ENCODE measurements at places on chromosomes 1 and 21.

- no peak for DNase-seq
These were observed 5.7 kb upstream of the ZNF683 start for GRCh38 chr1:26378088-26378878.

- DNase-seq, result no peak
These were observed 62.5 kb downstream of the POFUT2 start for GRCh38 chr21:45225041-45225740.

DNA sequence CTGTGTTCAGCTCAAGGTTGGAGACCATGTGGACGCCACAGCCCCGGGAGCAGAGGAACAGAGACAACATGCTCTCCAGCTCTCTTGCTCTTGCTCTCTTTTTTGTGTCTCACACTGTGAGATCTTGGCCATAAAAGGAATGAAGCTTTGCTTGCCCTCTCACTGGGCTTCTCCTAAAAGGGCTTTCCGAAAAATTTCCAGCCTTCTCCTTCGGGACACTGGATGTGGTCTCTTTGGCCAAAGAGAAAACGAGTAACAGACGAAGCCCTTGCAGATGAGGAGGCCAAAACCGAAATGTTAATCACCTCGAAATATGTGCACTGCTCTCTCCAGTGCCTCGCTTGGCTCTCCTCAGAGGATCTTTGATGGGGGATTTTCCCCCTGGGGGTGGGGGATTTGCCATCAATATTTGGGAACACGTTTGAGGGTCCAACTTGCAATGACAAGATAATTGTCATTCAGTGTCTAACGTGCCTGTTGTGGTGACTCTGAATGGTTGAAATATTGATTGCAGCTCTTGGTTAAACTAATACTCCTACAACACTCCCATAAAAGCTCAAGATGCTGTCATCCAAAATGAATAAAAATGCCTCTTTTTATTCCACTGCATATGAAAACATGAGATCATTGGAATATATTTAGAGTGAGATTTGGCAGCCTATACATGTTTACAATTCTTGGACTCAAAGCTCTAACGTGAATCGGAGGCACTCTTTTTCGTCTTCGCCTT lies 68.6 kb upstream of the ANGPTL1 start:
- DNase-seq, result no peak

DNA sequence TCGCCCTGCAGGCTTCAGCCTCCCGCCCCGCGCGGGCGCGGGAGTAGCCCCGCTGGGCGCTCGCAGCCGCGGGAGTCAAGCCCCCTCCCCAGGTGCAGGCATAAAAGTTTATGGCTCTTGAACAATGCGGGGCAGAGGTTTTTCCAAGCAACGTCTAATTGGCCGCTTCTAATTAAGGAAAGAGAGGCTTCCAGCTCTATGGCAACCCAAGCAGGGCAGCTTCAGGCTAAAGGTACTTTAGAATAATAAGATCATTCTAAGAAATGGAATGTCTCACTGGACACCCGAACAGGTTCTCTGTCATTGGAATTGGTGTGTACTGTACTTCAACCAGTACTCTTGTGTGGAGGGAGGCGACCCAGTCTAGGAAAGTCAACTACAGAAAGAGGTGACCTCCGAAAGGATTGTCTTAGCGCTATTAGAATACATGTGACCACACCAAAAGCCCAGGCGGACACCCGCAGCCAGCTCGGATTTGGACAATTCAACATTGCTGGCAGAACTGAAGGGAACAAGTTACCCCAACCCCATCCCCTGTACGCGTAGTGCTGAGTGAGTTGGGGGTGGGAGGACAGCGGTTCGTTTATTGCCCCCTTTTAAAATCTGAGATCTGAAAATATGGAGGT lies 12.5 kb downstream of the NR5A2 start:
- no peak for DNase-seq

DNA sequence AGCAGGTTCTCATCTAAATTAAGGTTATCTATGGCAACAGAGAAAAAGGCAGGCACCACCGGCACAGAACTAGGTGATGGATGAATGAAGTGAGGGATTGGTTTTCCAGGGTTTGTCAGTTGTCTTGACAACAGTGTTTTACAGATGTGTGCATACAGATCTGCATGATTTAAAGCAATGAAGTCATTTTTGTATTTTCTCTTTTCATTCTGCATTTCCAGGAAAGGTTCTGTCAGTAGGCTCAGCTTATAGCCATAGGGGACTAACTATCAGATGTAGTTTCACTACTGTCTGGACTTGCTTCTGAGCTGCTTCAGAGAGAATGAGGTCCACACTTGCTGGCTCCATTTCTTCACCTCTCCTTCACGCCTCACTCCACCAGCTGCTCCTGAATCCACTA lies 98.2 kb upstream of the LMO4 start:
- DNase-seq, result no peak

- DNase-seq, result no peak
These were observed 11.4 kb upstream of the MMEL1 start for GRCh38 chr1:2644171-2644570.

GRCh38 chr1:2548068-2548589 lies 8.0 kb upstream of the TNFRSF14 start:
- peak; percentile 60 for DNase-seq

DNA sequence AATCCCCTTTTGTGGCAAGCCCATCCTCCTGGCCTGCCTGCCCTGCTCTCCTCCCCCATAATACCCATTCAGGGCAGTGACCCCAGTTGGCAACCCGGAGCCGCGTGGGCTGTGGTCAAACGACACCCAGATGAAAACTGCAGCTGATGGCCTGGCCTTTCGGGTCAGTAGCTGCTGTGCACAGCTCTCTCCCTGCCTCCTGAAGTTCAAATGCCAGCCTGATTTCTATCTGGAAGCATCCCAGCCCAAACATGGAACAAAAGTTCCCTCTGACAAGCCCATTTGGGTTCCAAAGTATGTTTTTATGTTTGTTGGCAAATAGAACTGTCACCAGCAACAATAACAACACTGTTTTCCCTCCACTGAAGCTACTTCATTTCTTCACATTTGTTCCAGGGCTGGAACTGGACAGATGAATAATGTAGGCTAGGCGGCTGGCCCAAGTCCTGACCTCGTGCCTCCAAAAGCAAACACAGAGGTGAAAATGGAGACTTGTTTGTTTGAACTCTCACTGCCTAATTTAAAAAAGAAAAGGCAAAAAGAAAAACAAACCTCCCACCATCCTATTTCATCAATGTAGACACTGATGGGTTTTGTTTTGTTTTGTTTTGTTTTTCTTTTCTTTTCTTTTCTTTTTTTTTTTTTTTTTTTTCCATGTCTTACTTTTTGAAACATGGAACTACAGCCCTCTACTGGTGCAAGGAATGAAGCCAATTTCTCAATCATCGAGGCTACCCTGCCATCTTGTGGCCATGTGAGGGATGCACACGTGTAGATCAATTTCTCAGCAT lies 179.0 kb downstream of the ADSS2 start:
- DNase-seq, result peak; percentile 48

DNA sequence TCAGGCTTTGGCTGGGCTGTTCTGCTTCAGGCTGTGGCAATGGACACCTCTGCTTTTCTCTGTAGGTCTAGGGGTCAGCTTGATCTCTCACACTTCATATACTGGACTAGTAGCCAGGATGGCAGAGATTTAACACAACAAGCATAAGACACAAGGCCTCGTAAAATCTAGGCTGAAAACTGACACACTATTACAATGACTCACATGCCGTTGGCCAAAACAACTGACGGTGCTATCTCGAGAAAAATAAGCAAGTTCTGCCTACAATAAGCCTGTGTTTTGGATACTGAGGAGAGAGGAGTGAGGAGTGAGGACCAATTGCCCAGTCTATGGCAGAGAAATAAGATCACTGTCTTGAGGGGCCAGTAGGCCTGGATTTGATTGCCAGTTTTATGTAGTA lies 840.7 kb upstream of the ADAMTS5 start:
- no peak for DNase-seq

- DNase-seq, result no peak
These were observed 84.9 kb downstream of the VWA5B1 start for GRCh38 chr1:20375563-20375962.

GRCh38 chr1:156726549-156727226 lies 1.6 kb upstream of the METTL25B start:
- DNase-seq, result peak; percentile 54

DNA sequence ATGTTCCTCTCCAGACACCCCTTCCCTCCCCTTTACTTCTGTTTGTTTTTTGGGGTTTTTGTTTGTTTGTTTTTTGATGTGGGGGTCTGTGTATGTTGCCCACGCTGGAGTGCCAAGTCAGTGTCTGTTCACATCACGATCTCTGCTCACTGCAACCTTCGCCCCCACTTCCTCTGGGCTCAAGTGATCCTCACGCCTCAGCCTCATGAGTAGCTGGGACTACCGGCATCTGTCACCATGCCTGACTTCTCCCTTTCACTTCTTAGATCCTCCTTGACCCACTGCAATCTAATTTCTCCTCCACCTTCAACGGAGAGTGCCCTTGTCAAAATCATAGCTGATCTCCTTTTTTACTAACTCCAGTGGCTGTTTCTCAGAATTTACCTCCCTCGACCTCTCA lies 100.7 kb upstream of the KIF26B start:
- DNase-seq, result no peak

DNA sequence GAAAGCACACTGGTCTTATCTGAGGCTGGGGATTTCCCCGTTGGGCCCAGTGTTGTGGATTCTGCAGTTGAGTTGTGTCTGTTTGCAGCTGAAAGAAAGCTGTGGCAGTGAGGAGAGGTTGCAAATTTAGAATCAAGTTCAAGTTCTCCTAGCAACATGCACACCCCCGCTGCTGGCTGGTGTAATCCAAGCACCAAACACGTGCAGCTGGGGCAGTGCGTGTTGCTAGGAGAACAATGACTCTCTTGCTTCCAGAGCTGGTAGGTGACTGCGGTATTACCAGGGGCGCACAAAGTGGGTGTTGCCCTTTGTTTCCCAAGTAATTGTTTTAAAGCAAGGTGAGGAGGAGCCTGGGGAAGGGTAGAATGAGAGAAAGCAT lies 91.5 kb downstream of the IER5 start:
- DNase-seq, result no peak

DNA sequence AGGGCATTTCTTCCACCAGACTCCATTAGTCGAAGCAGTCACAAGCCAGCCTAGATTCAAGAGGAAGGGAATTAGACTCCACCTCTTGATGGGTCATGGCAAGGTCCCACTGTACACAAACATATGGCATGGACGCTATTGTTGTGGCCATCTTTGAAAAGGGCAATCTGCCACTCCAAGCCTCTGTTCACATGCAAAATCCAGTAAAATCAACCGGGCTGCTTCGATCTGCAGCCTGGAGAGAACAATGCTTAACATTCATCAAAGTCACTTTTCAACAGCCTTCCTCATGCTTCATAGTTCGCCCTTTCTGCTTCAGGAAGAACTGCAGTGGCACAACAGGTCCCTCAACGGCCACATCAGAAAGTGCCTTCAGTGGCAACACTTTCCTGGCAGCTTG lies 28.0 kb upstream of the GJB5 start:
- no peak for DNase-seq

DNA sequence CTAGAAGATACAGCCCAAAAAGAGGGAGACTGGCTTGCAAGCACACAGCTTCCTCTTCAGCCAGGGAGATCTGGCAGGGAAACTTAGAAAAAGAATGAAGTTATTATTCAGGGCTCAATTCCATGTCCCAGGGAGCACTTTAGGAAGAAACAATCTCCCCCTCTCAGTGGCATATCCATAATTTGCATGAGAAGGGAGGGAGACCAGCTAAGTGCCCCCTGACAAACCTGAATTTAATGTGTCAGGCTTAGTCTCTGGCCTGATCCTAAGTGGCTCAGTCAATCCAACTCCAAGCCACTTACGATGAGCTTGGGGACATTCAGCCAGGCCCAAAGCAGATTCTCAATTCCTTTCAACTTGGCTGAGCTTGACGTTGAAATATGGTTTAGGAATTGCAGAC lies 17.7 kb upstream of the KCND3 start:
- DNase-seq, result no peak

GRCh38 chr1:109933856-109934711 lies 23.4 kb downstream of the CSF1 start:
- no peak for DNase-seq

DNA sequence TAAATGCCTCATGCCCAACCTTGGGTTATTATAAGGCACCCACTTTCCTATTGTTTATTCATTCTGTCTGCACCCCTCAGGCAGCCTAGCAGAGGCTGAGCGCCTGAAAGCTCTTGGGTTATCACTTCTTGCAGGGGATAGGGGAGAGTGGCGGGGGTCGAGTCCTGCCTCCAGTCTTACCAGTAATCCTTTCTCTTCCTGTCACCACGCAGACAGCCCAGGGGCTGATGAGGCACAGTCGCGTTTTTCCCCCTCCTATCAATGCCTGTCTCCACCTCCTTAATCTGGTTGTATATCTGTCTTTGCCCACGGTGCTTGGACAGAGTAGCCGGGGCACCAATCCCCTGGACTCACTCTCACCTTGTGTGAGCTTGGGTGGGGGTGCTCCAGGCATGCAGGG lies 733.1 kb downstream of the MATN1 start:
- DNase-seq, result no peak

GRCh38 chr1:69572921-69573320 lies 5.2 kb downstream of the LRRC7 start:
- DNase-seq, result no peak

- DNase-seq, result no peak
These were observed 12.2 kb downstream of the KIAA2013 start for GRCh38 chr1:11914024-11914423.

GRCh38 chr1:3779265-3779911 lies 6.8 kb downstream of the SMIM1 start:
- no peak for DNase-seq

DNA sequence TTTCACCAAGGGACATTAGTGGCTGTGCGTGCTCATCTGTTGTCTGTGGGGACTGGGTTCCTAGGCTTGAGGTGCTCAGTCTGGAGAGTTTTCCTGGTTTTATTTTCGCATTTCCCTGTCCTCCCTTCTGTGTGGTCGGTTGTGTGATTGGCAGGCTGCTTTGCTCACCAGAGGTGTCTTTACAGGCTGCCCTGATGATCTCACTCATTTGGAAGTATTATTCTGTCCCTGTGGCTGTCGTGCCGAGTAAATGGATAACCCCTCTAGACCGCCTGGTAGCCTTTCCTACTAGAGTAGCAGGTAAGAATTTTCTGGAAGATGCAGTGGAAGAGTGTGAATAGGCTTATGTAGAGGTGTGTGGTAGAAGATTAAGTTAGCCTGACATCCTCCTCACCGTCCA lies 44.1 kb upstream of the HMGN1 start:
- no peak for DNase-seq

GRCh38 chr1:10777749-10778574 lies 18.5 kb downstream of the CASZ1 start:
- DNase-seq, result no peak

GRCh38 chr21:45611939-45612664 lies 31.4 kb upstream of the PCBP3 start:
- DNase-seq, result no peak
